ENCODE measurements at places on chromosomes 16 and 17. TPM values are rescaled to one million over a fixed set of nuclear protein-coding genes. Genes with fewer than 3 reads are reported as not detected.

DNA sequence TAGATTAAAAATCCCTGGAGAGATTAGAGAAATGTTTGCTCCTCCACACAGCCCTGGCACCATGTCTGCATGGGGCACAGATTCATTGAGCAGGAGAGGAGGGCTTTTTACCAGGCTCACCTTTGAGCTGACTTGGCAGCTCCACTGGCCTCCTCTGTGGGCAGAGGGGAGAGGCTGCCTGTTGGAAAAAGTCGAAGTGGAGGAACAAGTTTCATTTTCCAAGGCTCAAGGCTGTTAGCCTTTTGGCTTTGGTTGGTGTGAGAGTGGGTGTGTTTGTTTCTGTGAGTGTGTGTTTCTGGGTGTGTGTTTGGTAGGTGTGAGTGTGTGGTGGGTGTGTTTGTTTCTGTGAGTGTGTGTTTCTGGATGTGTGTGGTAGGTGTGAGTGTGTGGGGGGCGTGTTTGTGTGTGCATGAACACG is 5.6 kb downstream of the TMEM238L start:
- DNase-seq: no peak

Gene TPSG1
- 1.1 TPM for total RNA-seq

DNA sequence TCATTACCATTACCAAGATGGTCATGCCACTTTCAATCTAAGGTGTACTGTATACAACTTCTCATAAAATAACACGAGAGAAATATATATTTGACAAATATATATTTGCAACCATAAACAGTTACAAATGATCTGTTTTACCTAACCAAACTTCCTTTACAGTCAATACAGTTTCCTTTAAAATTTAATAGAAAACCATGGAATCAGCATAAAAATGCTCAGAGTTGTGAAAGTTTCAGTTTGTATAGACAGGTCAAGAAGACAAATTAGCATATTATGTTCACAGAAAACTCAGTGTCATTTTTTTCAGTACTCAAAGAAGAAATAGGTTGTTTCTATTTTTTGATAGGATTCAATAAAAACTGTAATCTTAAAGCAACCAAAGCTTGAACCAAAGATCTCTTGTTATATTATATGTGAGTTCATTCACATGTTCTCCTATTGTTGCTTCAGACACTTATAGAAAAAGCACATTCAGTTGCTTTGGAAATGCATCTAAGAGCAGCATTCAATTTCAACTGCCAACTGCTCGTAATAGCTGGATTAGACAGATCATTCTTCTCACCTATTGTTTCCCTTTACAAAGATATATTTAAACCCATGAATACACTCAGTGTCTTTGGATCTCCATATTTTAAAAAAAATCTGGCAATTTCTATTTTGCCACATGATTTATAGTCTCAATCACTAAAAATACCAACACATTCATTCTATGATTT is 15.1 kb downstream of the SSH2 start:
- DNase-seq: no peak

- no peak for DNase-seq
Measured at GRCh38 chr17:6064868-6065267, 5.3 kb upstream of the WSCD1 start.

- DNase-seq: peak; percentile 81
Measured at GRCh38 chr17:49031965-49032928, 35.1 kb downstream of the IGF2BP1 start.

Gene KRT32
- not detected for total RNA-seq

GRCh38 chr17:42202159-42202558 is 7.9 kb upstream of the GHDC start:
- DNase-seq: no peak
